Kasumi-1 (cell line): ENCODE measurements at places on chromosomes 2 and 18.

- DNase-seq, result no peak
Measured at GRCh38 chr18:79379251-79379905, 16.4 kb upstream of the NFATC1 start.

- no peak for DNase-seq
Measured at GRCh38 chr2:216298719-216299495, 73.4 kb downstream of the MARCHF4 start.

GRCh38 chr2:132366421-132367180 lies 50.0 kb upstream of the GPR39 start:
- no peak for DNase-seq

- DNase-seq, result no peak
Measured at GRCh38 chr2:60466161-60466702, 87.2 kb downstream of the BCL11A start.

- DNase-seq, result no peak
Measured at GRCh38 chr2:231353469-231353868, 42.0 kb upstream of the B3GNT7 start.

GRCh38 chr2:70984576-70985282 lies 6.3 kb downstream of the ANKRD53 start:
- DNase-seq, result peak; percentile 33

GRCh38 chr2:238146884-238147544 lies 8.5 kb downstream of the KLHL30 start:
- no peak for DNase-seq

GRCh38 chr2:1600191-1601066 lies 143.9 kb downstream of the PXDN start:
- no peak for DNase-seq

- no peak for DNase-seq
Measured at GRCh38 chr2:23828986-23829385, 97.9 kb downstream of the ATAD2B start.

DNA sequence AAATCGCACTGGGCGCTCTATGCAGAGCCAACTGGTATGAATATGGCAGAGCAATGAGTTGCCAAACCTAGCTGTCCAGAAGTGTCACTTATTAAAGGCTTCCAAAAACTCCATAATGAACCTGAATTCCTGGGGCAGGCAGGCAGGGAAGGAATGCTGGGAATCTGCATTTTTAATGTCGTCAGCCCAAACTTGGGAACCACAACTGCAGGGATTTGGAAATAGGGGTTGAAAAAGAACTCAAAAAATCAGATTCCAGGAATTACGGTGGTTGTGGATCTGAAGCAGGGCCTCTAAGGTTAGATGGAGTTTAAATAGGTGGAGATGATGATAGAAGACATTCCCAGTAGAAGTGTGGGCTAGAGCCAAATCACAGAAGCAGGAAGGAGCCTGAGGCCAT lies 15.0 kb downstream of the NCKAP5 start:
- DNase-seq, result no peak

DNA sequence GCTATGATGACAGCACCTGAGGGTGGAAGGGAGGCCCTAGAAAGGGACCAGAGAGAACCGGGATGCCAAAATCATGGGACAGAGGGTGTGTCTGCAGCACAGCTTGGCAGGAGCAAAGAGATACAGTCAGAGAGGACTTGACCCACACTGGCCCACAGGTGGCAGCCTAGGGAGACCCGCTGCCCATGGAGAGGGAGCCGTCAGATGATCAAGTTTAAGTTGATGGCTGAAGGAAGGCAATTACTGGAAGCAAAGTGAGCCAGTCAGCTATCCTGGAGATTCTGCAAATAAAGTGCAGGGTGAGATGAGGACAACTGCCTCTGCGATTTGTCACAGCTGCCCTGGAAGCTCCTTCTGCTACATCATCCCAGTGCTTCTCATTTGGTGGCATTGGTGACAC lies 74.0 kb downstream of the CMPK2 start:
- no peak for DNase-seq

- no peak for DNase-seq
Measured at GRCh38 chr2:151237422-151238025, 24.1 kb downstream of the RBM43 start.

- DNase-seq, result no peak
Measured at GRCh38 chr2:126895336-126895735, 3.4 kb upstream of the TEX51 start.

GRCh38 chr2:128619471-128620325 lies 301.0 kb upstream of the HS6ST1 start:
- no peak for DNase-seq

- DNase-seq, result no peak
Measured at GRCh38 chr2:144659731-144660275, 139.9 kb upstream of the ZEB2 start.

GRCh38 chr2:161063157-161063945 lies 96.9 kb upstream of the TANK start:
- peak; percentile 91 for DNase-seq

- DNase-seq, result peak; percentile 49
Measured at GRCh38 chr2:203811491-203812221, 55.9 kb upstream of the CTLA4 start.

GRCh38 chr2:156405586-156405985 lies 30.6 kb upstream of the GPD2 start:
- peak; percentile 43 for DNase-seq

- DNase-seq, result peak; percentile 42
Measured at GRCh38 chr2:100246163-100247145, 75.8 kb downstream of the LONRF2 start.

- DNase-seq, result peak; percentile 35
Measured at GRCh38 chr2:222613715-222614331, 42.1 kb downstream of the FARSB start.

GRCh38 chr2:219122202-219122980 lies 38.2 kb downstream of the NHEJ1 start:
- DNase-seq, result no peak

DNA sequence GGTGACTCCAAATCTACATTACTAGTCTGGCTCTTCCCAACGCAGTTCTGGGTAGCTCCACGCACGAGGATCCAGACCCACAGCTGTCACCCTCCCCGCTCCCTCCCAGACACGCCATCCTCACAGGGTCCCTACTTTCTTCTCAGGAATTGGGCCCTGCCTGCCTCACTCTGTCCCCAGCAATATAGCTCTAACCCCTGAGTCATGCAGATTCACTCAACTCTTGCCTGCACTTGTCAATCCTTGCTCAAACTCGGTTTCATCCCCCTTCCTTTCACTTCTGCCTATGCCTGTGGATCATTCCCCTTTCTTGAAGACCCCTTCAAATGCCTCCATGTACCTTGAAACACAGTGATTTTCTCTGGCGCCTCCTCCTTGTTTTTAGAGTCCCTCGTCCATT lies 5.0 kb downstream of the ST8SIA5 start:
- no peak for DNase-seq

DNA sequence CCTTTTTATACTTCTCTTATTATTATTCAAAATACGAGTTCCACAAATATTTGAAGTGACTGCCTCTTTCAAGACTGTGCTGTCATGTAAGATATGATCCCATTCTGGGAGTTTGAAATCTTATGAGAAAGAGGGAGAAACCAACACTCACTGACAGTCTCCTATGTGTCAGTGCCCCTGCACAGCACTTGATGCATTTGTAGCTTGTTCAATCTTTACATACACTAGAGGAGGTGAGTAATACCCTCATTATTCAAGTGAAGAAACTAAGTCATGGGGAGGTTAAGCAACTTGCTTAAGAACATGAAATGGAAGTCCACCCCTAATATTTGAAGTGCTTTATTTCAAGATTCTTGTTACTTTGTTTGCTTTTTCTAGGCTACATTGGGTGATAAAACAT lies 459.5 kb upstream of the FANCL start:
- DNase-seq, result no peak

- DNase-seq, result peak; percentile 13
Measured at GRCh38 chr18:59631583-59632181, 65.5 kb downstream of the CCBE1 start.

- DNase-seq, result no peak
Measured at GRCh38 chr2:1971124-1971523, 226.8 kb upstream of the PXDN start.

DNA sequence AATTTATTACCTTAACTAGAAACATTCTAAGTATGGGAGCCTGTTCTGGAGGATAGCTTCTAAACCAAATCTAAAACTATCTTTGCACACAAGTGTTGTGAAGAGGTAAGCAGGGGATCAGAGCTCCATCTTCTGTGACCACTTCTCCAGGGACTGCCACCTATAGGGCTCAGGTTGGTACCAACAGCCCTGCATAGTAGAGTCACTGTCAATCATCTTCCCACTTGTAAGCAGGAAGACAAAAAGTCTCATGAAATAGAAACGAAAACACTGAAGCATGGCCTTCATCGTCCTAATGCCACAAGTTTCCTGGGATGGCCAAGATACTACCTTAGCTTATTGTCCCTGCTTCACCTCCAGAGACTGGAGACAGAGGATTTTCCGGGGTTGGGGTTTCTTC lies 43.8 kb downstream of the KANSL3 start:
- DNase-seq, result no peak

DNA sequence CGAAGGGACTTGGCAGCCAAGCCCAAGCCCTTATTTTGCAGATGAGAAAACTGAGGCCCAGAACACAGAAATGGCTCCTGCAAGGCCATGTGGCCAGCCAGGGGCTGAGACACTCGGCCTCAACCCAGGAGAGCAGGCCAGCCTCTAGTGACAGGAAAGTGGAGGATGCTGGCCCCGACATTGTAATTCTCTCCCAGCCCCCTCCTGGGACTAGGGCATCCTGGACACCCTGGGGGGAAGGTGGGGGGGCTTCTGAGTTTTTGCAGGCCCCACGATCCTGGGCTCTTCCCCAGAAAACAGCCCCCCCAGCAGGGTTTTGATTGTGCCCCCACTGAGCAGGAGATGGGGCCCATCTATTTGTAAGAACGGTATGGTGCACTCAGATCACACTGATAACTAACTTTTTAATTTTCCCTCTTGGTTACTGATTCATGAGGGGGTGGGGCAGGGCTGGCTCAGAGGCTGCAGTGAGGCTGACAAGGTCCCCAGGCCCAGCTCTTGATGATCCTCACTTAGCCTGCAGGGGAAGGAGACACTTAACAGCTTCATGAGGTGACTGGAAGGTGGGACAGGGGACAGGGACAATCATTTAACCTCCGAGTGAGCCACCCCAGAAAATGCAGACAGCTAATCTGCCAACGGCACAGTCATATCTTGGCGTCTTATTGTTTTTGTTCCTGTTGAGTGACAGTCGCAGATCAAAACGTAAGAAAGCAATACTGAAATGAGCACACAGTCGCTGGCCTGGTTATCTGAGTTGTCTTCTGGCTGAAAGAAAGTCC lies 18.9 kb downstream of the SMAD7 start:
- DNase-seq, result no peak

DNA sequence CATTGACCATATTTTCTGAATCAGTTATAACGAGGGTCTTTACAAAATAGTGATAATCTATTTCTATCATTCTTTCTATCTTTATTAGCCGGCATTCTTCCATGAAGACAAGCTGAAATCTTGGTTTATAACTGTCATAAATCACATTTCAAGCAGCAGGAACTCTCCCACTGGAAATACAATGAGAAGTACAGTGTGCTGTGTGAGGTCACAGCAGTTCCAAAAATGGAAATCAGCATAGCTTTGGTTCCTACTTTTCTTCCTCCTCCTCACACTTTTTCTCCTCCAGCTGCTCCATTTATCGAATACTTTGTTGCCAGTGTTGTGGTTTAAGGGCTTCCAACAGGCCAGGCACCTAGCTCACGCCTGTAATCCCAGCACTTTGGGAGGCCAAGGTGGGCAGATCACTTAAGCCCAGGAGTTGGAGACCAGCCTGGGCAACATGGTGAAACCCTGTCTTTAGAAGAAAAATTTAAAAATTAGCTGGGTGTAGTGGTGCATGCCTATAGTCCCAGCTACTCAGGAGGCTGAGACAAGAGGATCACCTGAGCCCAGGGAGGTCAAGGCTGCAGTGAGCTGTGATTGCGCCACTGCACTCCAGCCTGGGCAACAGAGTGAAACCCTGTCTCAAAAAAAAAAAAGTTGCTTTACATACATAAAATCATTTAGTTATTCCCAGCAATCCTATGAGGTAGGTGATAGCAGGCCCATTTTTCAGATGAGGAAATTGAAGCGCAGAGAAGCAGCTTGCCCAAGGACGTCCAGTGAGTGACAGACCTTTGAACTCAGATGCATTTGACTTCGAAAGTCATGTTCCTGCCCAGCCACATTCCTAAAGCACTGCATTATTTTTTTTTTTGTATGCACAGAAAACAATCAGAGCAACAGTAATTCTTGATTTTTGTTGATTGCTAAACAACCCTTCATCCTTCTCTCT lies 34.0 kb upstream of the GPR55 start:
- DNase-seq, result no peak

GRCh38 chr2:106158871-106159270 lies 35.2 kb downstream of the UXS1 start:
- no peak for DNase-seq

DNA sequence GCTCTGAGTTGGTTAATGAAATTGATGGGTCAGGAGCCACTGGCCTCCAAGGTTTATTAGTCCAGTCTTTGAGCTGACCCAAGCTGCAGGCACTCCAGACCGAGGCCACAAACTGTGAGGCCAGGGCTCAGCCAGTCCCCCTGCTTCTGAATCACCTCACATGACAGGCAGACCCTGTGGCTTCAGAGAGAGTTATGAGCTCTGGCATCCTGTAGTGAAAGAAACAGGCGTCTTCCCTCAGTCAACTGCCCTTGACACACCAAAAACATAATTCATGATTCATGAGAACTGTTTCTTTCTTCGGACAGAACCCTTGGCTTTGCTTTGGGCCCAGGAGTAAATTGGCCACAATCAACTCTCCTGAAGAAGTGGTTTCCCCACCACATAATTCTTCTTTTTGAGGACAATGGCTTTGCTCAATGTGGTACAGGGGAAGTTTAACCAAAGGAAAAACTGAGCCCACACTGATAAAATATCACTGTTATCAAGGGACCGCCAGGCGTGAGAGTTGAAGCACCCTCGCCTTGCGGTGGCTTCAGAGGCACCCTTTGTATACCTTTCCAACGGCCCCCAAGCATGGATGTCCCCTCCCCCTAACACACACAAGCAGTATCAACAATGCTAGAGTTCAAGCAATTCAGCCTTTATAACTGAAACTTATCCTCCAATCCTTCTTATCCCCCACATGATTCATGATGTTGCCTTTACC lies 226.9 kb downstream of the CYRIA start:
- DNase-seq, result no peak

- no peak for DNase-seq
Measured at GRCh38 chr2:191345788-191346187, 100.6 kb downstream of the MYO1B start.

GRCh38 chr2:61978522-61978921 lies 73.0 kb downstream of the COMMD1 start:
- peak; percentile 97 for DNase-seq

DNA sequence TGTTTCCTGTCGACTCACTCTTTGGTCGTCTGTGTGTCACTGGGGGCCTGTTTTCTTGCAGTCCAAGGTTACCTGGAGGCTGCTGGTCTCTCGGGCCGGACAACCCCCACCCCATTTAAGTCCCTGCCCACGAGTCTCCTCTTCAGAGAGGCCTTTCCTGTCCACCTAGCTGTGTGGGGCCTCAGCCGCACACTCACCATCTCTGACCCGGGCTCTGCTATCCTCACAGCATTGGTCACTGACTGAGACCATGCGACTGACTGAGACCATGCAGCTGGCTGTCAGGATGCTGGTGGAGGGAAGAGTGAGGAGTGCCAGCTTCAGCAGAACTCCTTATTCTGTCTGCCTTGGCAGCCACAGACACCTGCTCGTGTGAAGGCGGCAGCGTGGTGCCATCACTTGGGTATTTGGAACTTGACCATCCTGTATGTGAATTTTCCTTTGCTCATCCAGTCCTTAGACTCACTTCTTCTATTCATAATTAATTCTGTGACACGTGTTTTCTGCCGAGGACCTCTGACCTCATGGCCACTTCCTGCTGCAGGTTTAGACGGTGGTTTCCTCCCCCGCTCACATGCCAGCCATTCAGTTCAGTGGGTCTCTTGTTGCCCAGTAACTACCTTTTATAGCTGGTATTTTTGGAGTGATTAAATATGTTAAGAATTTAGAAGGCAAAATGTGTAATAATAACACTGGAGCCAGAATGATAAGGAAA lies 47.5 kb upstream of the ASB1 start:
- peak; percentile 6 for DNase-seq
